Dermis microvascular lymphatic vessel endothelial cell (primary cell): ENCODE measurements at places on chromosomes 4 and X.

- no peak for DNase-seq
These were observed 840.3 kb upstream of the ADGRL3 start for GRCh38 chr4:60359746-60360367.

GRCh38 chrX:17596061-17596460 is 141.2 kb upstream of the SCML1 start:
- peak; percentile 26 for DNase-seq

DNA sequence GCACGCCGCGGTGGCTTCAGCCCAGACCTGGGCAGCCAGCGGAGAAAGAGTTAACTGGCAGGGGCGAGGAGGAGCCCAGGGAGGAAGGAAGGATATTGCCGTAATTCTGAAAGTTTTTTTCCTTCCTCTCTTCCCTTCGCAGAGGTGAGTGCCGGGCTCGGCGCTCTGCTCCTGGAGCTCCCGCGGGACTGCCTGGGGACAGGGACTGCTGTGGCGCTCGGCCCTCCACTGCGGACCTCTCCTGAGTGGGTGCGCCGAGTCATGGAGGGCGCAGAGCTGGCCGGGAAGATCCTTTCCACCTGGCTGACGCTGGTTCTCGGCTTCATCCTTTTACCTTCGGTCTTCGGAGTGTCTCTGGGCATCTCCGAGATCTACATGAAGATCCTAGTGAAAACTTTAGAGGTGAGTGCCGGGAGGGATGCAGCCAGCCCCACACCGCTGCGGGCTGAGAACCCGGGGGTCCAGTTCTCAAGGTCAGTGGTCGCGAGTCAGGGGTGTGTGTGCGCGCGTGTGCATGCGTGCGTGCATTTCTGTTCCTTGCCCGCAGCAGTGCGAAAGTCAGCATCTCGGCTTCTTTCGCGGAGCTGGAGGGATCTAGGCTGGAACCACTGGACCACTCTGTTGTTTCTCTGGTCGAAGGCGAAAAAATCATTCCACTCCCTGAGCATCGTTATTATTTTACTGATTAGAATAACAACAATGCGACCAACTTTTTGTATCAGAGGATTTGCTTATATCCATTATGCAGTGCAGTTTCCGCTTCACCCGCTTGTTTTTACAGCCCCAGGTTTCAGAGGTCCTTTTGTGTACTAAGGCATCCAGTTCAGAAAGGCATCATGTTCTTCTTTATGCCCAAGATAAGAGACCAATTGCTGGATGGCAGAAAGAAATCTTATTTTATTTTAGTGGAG is 709 bp downstream of the GPAT3 start:
- no peak for DNase-seq

DNA sequence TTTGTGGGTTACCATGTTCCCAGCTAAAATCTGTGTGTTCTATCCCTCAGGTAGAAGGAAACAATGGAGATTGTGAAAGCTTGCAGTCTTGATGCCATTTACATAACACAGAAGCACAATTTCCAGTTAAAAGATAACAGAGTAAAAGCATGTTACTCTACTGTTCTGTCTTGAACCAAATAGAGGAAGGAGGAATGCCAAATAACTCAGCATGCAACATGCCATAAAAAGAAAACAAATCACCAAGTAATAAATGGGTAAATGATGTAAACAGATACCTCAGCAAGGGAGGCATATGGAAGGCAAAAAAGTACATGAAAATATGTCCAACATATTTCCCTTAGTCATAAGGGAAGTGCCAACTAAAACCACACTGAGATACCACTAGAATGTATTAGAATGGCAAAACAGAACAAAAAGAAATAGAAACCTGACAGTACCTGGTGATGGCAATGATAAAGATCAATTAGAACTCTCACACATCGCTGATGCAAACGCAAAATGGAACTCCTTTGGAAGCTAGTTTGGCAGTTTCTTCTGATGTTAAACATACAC is 502.6 kb upstream of the HS3ST1 start:
- DNase-seq, result no peak

DNA sequence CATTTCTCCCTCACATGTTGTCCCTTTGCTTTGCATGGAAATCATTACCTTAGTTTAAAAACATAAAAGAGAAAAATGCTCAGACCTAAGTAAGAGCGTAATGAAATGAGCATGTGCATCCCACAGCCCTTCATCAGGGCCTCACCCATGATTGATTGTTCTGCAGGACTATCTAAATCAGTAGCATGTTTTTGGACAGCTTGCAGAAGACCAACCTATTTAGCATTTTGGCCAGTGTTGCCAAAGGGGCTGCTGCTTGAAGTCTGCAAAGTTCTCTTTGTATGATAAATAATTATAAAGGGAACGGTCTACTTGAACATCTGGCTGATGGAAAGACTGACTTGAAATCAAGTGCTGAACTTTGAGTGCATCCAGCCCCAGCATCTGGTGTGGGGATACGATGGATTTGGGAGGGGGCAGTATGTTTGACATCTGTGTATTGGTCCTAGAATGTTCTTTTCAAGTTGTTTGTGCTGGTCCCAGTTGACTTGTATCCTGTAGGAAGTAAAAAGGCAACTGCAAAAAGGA is 76.1 kb upstream of the LIMCH1 start:
- DNase-seq, result no peak

GRCh38 chr4:1290165-1290977 is 680 bp downstream of the MAEA start:
- peak; percentile 27 for DNase-seq

DNA sequence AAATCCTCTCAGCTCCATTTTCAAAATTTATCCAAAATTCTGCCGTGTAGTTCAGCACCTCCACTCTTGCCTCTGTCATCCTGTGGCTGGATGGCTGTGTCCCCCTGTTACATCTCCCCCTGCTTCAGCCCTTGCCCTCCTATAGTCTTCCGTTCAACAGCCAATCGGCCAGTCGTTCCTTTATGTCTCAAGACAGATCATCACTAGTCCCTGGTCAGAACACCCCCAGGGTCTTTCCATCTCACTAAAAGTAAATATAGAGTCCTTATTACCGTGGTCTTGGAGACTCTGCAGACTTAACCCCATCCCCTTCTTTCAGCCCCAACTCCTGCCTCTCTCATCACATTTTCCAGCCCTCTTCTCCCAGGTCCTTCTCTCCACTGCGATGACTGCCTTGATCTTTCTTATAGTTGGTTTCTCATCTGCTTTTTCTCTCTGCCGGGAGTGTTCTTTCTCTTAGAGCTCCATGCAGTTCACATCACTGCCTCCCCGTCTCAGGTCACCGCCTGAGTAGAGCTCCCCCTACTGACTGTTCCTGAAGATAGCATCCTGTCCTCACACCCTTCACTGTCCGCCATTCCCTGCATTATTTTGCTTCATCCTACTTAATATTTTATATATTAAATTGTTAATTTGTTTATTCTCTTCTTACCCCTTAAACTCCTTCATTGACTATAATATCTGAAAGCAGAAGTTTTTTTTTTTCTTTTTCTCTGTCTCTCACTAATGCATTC is 736.9 kb upstream of the MAGEB2 start:
- DNase-seq, result peak; percentile 37
